Aorta (tissue), 5 donors: ENCODE measurements at places on chromosomes 5 and 9.

GRCh38 chr5:96391921-96392320 is 41.1 kb downstream of the PCSK1 start:
- DNase-seq, result no peak

DNA sequence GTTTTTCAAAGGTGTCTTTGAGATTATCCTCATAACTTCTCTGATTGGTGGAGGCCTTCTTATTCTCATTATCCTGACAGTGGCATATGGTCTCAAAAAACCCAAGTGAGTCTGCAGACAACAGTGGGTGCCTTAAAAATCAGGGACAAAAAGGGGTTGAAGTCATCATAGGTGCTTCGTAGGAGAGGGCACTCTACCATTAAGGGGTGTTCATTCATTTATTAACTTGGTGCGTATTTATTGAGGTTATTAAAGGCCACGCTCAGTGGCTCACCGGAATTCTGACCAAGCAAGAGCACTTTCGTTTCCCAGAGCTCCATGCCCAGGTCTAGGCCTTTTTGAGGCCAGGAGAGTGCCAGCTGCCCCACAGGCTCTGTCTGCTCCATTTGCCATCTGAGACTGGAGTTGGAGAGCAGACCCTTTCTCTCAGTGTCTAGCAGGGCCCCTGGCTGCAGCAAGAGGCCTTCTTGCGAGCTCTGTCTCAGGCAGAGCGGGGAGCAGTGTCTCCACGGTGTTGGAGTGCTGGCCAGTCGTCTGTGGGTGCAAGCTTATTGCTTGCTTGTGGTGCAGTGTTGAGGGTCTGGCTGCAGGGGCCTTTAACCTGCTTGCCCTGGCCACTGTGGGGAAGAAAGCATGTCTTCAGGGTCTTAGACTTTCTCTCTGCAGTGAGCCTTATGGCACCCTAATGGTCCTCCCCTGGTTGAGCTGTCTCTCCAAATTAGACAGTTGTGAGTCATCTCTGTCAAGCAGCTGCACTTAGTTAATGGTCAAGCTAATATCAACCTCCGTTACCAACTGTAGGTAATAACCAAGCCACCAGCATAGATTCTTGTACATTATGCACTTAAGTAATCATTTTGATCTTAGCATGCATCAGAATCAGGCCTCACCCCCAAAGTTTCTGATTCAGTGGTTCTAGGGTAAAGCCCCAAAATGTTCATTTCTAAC is 62.6 kb downstream of the IL31RA start:
- no peak for DNase-seq

DNA sequence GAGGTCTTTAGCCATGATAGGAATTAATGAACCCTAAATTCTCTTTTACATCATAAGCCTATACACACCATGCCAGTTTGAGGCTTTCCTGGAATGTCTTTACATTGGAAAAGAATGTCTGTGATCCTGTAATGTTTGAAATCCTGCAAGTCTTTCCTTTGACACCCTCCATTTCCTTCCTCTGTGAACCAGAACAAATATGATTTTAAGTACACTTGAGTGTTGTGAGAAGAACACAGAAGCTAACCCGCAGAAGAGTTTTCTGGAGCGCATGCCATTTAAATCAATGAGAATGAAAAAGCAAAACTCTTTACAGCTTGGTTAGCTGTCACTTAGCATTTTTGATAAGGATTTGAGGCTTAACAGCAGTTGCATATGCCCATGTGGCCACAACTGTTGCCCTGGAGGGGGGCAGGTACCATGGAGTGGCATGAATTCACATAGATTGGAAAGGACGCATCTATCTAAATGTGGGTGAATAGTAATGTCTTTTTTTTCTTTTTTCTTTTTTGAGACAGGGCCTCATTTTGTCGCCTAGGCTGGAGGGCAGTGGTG is 372.6 kb downstream of the KDM4C start:
- DNase-seq, result no peak

GRCh38 chr9:36137392-36138004 is 965 bp downstream of the GLIPR2 start:
- DNase-seq, result no peak

GRCh38 chr9:81266674-81267073 is 422.7 kb downstream of the TLE1 start:
- DNase-seq, result no peak

DNA sequence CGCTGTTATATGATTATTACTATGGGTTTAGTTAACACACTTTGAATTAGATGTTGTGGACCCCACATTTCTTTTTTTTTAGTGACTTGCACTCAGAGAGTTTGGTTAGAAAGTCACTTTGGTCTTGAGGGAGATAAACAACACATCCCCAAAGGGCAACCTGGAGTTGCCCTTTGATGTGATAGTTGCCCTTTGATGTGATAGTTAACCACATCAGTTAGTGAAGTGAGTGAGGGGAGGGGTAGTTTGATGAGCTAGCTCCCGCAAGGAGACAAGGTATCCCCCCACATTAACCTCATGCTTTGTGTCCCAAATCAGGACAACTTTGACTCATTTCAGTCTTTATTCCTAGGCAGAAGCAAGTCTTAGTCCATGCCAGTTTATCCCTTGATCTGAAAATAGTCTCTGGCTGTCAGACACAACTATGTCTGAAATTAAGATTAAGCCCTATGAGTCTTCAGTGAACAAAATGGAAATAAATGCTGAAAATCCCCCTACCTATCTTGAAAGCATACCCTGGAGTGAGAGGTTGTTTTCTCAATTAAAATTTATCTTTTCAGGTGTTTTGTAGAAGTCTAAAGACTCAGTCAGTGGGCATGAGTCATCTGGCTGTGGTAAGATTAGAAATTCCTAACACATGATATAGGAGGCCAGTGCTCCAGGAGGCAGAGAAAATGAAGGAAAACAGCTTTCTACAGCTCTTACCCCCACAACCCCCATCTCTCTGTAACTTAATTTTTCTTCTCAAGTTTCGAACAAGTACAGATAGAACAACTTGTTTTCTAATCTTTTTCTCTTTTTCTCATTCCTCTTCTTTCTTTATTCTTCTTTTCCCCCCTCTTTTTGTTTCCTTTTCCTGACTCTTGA is 208.9 kb upstream of the DMRTA1 start:
- no peak for DNase-seq

DNA sequence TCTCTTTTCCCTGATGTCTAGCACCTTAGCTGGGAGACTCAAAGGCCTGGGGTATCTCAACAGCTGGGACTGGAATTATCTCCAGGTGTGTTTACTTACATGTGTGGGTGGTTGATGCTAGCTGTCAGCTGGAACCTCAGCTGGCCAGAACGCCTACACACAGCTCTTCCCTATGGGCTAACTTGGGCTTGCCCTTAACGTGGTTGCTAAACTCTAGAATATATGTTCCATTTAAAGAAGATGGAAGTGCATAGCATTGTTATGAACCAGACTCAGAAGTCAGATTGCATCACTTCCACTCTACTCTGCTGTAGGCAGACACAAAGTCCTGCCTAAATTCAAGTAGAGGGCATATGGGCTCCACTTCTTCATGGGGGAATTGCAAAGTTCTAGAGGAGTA is 29.3 kb downstream of the SGCD start:
- no peak for DNase-seq

- no peak for DNase-seq
These were observed 33.5 kb downstream of the MOCS2 start for GRCh38 chr5:53076014-53076583.

- DNase-seq, result no peak
These were observed 163.2 kb downstream of the LPAR1 start for GRCh38 chr9:110874963-110875674.

DNA sequence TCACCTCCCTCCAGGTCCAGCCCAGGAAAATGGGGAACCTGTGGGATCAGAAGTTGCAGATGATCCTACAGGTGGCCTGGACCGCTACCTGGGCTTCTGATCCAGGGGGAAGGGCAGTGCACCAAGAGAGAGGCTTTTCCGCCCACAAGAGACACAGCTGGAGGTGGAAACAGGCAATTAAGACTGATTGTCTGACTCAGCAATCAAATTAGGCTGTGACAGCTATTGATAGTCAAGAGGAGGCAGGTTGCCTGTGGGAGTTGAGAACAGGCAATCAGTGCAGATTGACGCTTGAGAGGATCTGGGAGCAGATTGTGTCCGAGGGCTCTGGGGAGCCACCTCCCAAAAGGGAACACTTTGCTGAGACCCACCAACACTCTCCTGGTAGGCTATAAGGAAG is 71.1 kb upstream of the SLC44A1 start:
- DNase-seq, result no peak

GRCh38 chr9:104503963-104504362 is at the start of gene OR13F1:
TSS of gene OR13F1 (plus strand) at chr9:104504263. CDS start at chr9:104504263, 0 bp downstream.
- no peak for DNase-seq

DNA sequence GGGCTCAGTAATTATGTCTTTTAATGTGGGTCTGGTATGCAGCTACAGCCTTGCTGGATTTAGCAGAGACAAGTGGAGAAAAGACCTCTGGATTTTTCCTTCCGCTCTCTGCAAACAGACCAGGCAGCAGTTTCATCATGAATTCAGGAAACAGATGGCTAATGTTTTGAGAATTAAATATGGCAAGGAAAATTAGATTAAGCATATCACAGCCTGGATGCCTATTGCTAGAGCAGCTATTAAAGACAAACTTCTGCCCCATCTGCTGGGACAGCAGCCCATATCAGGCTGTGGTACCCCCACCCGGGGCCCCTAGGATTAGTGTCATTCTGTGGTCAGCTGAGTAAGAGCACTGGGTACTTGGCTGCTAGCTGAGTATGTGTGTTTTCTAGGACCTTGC is 6.2 kb downstream of the SKP2 start:
- no peak for DNase-seq

GRCh38 chr5:107248066-107248695 is 422.6 kb downstream of the EFNA5 start:
- peak; percentile 55 for DNase-seq

GRCh38 chr5:132024789-132025402 is 13.4 kb upstream of the ACSL6 start:
- DNase-seq, result peak; percentile 32

DNA sequence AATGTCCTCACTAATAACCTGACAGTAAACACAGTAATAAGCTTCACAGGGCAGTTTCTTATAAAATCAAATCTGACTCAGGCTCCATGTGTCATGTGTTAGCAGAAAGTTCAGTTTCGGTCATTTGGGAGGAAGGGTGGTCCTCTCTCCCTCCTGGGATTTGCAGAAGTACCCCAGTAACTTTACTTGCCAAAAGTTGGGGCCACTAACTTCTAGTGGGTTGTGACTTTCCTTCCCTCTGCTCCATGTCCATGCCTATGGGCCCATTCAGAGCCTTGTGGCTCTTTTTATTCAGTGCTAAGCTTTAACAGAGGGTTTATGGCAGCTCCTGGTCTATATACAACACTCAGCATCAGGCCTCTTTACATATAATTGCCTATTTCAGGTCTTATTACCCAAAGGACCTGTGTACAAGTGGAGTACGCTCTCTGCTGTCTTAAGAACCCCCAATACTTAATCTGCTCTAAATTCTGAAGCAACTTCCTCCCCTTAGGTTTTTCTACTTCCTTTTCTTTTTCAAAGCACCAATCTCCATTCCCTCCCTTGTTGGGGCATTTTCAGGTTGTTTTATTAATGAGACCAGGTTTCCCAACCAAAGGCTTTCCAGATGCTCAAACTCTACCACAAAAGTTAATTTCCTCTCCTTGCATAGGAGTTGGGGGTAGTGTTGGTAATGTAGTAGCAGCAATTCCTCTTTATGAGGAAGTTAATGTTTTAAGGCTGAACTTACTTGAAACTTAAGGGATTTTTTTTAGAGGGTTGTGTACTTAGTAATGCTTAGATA is 107.7 kb downstream of the CCDC192 start:
- no peak for DNase-seq

- DNase-seq, result no peak
These were observed 46.5 kb upstream of the FRRS1L start for GRCh38 chr9:109213285-109214121.
